ENCODE measurements at places on chromosomes 4 and X.

- no peak for DNase-seq
These were observed 1.9 kb upstream of the MAMLD1 start for GRCh38 chrX:150361070-150361776.

DNA sequence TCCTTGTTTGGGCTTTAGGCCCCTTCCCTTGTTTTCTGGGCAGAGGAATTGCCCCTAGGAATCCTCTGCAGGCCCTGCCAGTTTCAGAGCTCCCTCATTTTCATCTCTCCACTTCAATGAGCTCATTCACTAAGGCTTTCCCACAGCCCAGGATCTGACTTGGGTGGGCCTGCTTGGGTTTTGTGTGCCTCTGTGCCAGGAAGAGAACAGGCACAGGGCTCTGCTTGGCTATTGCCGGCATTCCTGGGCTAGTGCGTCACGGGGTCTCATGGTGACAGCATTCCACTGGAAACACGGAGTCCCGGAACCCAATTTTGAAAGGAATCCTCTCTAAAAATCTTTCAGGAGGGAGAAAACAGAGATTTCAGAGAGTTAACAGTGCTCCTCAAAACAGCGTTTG, 150.5 kb downstream of the VCX3A start:
- no peak for DNase-seq

DNA sequence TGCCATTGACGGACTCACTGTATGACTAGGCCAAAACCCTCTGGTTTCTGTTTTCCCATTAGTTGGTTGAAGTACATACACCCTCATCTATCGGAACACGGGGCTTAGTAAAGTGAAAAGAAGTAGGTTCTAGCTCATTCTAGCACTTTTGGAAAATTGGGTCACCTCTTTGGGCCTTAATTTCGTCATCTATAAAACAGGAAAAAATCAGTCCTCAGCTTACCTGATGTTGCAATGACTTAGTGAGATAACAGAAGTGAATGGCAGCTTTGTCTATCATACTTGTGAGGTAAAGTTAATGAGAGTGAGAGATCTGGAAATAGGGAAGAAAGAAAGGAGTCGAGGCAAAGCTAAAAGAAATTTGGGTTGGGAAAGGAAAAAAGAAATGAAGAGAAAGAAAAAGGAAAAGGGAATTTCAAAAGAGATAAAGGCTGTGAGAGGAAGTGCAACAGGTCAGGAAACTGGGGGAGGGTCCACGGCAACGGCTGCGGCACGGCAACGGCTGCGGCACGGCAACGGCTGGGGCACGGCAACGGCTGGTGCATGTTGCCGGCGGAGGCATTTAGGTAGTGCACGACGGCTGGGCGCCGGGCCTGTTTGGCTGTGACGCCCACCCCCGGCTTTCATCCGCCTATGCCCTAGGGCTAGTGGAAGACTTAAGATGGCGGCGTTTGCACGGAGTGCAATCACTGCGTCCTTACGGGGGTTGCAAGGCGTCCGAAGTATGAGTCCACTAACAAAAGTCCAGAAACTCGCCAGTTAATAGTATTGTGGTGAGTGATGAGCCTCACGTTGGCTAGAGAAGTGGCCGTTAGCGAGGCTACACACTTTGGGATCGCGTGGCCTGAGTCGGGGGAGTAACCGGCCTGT, 360.1 kb upstream of the ZCCHC13 start:
- DNase-seq = peak; percentile 66

DNA sequence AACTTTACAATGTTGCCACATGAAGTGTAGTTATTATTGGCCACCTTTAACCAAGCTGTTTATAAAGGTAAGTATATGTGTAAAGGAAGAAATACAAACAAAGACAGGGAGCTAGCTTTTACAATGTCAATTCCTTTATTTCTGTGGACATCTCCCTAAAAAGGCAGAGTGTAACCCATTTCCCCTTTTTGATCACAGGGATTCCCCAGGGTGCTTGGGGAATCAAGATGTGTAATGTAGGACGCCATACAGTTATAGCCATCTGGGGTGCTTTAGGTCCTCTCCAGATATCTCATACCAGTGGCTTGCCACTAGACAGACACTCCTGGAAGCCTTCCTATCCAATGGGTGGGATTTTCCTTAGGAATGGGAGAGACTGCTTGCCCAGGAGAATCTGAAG, 4.2 kb upstream of the CUL4B start:
- no peak for DNase-seq

DNA sequence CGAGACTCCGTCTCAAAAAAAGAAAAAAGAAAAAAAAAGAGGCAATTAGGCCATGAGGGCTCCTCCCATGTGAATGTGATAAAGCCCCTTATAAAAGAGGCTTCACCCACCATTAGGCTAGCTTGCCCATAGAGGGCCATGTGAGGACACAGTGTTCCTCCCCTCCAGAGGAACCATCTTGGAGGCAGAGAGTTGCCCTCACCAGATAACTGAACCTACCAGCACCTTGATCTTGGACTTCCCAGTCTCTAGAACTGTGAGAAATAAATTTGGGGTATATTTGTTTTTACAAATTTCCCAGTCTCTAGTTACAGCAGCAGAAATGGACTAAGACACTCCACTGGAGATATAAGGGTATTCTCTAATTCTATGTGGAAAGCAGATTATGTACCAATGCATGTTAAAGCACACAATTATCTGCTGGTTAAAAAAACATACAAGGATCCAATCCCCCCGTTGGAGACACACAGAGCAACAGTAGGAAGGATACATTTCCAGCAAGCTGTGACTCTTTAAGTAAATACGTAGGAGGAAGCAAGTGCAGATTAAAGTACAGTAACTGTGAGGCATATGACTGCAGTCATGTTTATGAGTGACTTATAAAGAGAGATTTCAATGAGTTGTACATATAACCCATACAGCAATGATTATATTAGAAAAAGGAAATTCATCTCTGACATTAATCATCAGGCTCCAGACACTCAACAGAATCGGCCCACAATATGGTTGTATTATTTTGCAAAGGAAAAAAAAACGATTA, 21.4 kb downstream of the SH3RF1 start:
- no peak for DNase-seq

GRCh38 chrX:68354879-68355628, 78.2 kb downstream of the OPHN1 start:
- no peak for DNase-seq

GRCh38 chrX:3550160-3550751, 163.2 kb downstream of the PRKX start:
- no peak for DNase-seq

- no peak for DNase-seq
These were observed 235.9 kb upstream of the FMR1 start for GRCh38 chrX:147675819-147676218.

All from esophagus squamous epithelium (tissue), 5 donors.